ENCODE measurements at places on chromosomes 2 and 18. TPM values are rescaled to one million over a fixed set of nuclear protein-coding genes. Genes with fewer than 3 reads are reported as not detected.

The OXER1 gene
- not detected for total RNA-seq

The DSG1 gene
- not detected for total RNA-seq

The POTEC gene
- not detected for total RNA-seq

The MDH1B gene
- total RNA-seq: 0.99 TPM

The C2orf15 gene
- total RNA-seq: not detected

The NR4A2 gene
- total RNA-seq: 0.33 TPM

The ORMDL1 gene
- 66.3 TPM for total RNA-seq

The UGT1A8 gene
- total RNA-seq: not detected

The PROKR1 gene
- not detected for total RNA-seq

The MROH2A gene
- not detected for total RNA-seq

The GLB1L gene
- 27.6 TPM for total RNA-seq

Data from smooth muscle cell of trachea (primary cell).